ENCODE measurements at places on chromosomes 4 and X.

DNA sequence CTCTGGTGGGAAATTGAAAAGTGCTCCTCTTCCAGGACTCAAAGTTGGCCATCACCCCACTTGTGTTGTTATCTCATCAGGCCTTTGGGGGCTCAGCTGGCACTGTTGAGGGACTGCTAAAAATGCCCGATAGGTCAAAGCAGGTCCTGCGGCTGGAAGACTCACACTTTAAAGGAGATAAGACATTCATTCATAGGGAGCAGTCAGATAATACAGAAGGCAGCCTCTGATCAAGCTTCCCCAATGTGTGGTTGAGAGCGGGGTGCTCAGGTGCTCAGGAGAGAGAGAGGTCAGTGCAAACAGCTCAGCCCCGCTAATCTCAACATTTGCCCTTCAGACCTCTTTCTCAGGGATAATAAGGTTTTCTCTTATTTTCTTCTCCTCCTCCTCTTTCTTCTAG lies 70.3 kb downstream of the TMEM154 start:
- no peak for DNase-seq

- DNase-seq = peak; percentile 55
These were observed 80.8 kb downstream of the HMGN5 start for GRCh38 chrX:81120936-81121371.

- no peak for DNase-seq
These were observed 156.4 kb upstream of the WDR1 start for GRCh38 chr4:10273030-10273429.

- DNase-seq = no peak
These were observed 6.9 kb upstream of the ANXA3 start for GRCh38 chr4:78544678-78545077.

GRCh38 chrX:97481228-97481627 lies 597.5 kb downstream of the RPA4 start:
- DNase-seq = no peak

- no peak for DNase-seq
These were observed 648.3 kb downstream of the SPRY1 start for GRCh38 chr4:124044867-124045266.

GRCh38 chrX:155857561-155857960 lies 23.6 kb upstream of the VAMP7 start:
- no peak for DNase-seq

DNA sequence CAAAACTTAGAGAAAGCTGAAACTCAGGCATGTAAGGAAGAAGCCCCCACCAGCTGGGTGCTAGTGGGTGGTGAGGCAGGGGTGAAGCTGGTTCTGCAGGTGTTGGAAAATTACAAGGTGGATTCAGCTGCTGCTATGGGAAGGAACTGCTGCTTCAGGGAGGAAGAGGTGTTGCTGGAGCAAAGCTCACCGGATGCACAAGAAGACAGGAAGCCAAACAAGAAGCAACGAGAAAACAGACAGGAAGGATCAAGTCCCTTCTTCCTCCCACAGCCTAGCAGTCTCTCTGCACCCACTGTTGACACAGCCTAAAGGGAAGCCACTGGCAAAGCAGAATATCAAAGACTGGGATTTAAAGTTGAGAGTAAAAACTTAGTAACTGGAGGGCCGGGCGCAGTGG lies 100.2 kb upstream of the JADE1 start:
- DNase-seq = no peak

GRCh38 chr4:107740950-107741701 lies 21.1 kb upstream of the PAPSS1 start:
- no peak for DNase-seq

DNA sequence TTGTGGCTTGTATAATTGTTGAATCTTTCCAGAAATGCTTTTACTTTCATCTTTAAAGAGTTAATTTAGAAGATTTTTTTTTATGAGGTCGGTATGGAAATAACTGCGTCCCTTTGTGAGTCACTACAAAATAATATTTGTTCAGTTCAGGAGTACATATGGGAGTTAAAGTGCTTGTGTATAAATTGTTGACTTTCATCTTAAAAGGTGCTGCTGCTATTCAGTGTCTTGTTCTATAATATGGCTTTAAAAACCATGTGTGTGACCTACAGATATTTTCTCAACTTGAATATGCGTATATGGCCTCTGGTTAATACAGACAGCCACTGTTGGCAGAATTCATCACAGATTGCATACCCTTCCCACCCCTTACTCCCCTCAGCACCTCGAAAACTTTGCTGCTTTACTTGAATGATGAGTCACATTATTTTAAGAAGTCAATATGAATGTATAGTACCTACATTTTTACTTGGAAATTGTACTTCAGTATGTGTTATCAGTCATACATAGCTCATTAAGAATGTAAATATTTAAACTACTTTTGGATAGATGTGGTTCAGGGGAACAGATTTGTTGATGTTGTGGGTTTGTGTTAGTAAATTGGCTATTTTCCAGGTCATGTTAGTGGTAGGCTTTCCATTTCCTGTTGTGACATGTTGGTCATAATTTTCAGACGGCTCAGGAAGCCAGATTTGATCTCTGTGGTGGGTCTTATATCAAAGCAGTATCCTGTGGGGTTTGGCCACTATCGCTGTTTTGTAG lies 1.5 kb downstream of the CLCN3 start:
- DNase-seq = peak; percentile 15

DNA sequence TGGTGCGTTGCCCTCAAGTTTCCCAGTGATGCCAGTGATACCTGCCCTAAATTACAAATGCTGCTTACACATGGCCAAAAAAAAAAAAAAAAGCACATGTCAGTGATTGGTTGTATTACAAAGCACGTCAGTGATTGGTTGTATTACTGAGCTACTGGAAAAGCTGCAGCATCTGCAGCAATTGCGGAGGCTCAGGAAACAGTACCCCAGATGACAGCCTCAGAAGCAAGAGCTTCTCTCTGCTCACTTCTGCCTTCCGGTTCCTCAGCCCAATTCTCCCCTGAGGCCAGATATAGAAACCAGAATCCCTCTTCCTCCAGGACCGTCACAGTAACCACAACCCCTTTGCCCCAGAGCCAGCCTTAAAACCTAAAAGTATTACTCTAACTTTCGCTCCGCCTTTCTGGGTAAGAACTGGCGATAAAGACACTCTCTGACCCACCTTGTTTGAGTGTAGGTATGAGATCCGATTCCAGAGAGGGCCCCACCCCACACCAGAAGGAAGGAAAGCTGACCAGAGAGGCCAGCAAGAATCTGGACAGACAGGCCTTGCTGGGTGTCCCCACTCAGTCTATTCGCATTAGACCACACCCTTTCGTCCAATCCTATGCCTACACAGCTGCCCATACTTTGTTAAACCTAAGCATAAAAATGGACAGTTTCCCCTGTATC lies 85.0 kb upstream of the SORBS2 start:
- DNase-seq = no peak

DNA sequence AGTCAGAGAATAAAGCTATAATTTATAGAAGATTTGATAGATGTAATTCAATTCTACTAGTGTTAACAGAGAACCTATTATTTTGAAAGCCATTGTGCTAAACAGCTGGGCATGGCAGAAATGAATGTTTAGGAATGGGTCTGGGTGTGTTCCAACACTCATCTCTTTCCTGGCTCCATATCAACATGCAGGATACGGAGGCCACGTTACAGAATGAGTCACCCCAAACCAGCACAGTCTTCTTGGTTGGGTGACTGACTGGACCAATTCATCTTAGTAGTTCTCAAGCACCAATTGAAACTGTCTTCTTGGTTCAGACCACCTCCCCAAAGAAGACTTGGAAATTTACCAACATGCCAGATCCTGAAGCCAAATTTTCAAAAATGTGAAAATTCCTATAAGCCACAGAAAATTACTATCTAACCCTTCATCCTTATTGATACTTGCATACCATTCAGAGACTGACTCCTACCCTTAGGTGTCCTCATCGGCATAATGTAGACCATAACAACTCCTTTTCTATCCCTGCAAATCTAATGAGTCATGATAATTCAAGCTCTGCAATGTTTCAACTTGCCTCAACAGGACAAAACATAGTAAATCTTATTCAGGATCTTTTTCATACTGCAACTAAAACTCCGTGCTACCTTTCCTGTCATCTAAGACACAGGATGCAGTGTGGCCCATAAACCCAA lies 52.0 kb upstream of the ATOH1 start:
- peak; percentile 19 for DNase-seq

GRCh38 chr4:183118585-183118984 lies 19.5 kb downstream of the WWC2 start:
- DNase-seq = peak; percentile 96

- DNase-seq = no peak
These were observed 128.0 kb downstream of the ARHGEF9 start for GRCh38 chrX:63656871-63657580.

GRCh38 chr4:99816545-99817308 lies at the start of gene DAPP1:
Gene DAPP1 (plus strand): TSS chr4:99816827. CDS start chr4:99816914, 87 bp downstream.
- DNase-seq = no peak

DNA sequence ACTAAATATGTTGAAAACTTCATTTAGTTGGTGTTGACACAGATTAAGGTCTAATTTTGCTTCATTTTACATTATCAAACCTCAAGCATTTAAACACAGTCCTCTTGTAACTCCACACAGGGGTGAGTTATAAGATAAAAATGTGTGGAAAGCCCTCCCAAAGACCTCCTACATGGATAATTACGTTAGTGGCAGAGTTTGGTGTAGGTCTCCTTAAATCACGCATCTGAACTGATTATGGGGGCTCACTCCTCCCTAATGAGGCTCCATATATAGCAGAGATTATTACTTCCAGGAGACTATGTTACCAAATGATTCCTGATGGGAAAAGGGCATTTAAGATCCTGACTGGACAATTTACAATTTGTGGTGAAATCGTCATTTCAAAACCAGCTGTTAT lies 32.2 kb upstream of the VCX3B start:
- DNase-seq = no peak

GRCh38 chr4:139514382-139515059 lies 41.5 kb downstream of the SETD7 start:
- DNase-seq = no peak

GRCh38 chrX:39736216-39737211 lies 361.2 kb downstream of the BCOR start:
- DNase-seq = no peak

DNA sequence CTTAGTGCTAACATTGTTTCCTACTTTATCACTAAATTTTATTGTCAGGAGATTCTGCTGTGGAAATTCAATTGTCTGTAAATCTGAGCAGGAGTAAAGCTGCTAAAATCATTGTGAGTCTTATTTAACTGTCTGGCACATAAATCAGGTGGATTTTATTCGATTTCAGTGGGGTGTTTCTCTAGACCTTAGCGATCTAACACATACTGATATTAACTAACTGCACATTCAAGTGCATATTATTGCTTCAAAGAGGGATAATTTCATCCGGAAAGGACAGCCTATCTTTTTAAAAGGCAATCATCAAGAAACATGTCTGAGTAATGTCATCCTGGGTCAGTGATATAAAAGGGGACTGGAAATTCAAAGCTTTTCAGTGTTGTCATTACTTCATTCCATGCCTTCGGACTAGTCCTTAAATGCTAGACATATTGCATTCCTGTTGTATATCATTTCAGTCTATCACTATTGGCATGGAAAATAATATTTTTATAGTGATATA lies 388.7 kb downstream of the PCDH10 start:
- DNase-seq = no peak

- no peak for DNase-seq
These were observed 6.4 kb downstream of the SLC25A6 start for GRCh38 chrX:1385253-1386223.

- DNase-seq = no peak
These were observed 30.9 kb upstream of the HSD17B13 start for GRCh38 chr4:87353592-87353991.

DNA sequence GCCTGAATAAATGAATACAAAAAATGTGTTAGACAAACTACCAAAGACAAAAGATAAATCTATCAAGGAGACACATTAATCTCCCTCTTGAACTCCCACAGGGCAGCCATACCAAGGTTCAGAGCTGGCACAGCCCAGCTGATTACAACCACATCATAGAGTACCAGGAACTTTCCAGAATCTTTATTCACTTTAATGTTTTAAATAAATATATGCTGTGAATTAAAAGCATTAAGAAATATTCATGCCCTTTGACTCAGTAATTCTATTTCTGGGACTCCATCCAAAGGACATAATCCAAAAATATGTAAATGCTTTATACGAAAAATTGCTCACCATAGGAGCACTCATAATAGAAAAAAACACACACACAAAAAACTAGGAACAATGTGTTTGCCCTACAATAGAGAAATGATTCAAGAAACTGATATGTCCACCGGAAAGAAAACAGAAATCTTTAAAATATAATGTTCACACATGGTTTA lies 126.0 kb downstream of the LDB2 start:
- no peak for DNase-seq

DNA sequence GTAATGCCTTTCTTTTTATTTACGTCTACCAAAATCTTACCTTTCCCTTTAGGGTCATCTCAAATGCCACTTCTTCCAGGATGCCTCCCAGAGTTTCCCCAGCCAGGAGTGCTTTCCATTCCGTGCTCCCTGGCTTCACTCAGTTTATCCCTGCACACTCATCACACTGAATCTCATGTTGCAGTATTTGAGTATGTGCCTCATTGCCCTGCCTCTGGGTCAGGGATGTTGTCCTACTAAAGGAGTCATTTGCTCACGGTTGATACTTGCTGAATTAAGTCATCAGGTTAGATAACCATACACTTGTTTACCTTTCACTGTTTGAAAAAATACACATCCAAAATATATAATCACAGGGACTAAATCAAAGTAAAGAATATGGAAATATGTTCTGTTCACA lies 356.2 kb upstream of the GATB start:
- DNase-seq = no peak

DNA sequence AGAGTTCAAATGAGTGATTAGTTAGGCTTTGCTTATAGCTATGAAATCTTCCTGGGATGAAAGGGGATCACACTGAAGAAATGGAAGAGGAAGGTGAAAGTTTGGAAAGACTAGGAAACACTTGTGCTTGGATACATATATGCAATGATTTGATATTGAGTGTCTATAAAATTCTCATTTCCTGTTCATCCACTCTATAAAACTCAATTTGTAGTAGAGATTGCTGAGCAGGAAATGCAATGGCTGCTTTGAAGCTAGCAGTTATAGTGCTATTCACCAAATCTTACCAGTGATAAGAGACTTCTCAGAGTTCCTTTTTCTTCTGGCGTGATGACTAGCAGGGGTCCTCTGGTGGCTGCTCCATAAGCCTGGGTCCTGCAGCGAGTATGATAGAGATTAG lies 128.1 kb upstream of the HPF1 start:
- DNase-seq = no peak

DNA sequence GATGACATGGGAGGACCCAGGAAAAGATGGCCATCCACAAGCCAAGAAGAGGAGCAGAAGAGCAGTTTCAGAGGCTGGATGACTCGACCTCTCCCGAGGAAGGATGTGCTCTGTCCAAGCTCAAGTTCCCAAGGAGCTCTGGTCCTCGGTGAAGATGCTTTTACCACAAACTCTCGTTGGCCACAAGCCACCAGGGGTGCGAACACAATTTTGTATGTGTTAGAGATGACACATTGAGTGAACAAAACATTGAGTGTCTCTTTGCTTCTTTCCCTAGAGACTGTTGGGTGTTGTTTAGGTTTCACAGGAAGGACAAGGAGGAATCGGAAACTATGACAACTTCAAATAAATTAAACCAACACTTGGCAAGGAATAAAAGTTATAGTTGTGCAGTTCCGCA lies 26.3 kb downstream of the FGFBP1 start:
- peak; percentile 13 for DNase-seq
